ENCODE measurements at places on chromosomes 7 and 10.

DNA sequence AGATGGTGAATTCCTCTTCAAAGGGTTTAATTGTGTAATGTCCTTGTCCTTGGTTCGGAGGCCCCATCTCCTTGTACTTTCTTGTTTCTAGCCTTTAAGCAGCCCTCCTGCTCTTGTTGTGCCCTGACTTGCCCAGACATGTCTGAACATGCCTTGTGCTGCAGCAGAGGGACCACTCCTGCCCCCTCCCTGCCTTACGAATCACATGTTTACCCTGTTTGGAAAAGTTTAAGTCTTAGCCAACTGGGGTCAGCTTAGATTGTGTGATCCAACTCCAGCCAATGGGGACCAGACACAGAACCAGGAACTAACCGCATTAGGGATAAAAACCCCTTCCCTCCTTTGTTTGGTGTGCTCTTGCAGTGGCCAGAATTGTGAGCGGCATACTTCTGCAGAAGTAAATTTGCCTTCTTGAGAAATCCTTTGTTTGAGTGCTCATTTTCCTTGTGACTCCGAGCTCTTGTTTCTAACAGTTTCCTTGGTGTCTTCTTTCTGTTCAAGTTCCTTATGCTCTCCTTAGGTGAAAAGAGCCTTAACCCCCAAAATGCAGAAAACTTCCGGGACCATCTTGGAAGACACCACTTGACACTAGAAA lies 29.4 kb downstream of the CLRN3 start:
- DNase-seq, result no peak

DNA sequence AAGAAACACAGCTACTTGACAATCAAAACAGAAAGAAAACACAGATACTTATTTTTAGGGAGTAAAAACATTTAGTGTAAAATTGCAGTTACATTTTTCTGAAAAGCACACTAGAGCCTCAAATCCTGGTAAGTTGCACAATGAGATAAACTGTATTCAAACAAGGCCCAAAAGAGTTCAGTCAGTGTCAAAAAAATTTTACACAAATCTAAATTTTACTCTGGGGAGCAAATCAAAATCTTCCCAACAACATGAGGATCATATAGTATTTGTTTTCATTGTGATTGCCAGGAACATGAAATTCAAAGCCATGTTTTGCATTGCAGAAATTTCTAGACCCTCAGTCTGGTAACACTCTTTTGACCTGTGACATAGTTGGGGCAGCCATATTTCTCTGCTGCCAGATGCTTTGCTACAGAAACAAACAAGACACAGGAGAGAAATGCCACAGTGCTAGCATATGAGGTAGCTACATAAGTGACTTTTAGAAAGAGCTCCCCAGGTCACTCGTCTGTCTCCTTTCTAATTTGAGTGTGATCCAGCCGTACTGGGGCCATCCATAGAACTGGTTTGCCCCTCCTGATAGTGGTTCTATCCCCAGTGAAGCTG lies 49.6 kb downstream of the PDE1C start:
- no peak for DNase-seq

- no peak for DNase-seq
Measured at GRCh38 chr10:49656845-49657493, 22.5 kb upstream of the C10orf53 start.

GRCh38 chr7:139774376-139774775 lies 3.4 kb downstream of the HIPK2 start:
- no peak for DNase-seq

DNA sequence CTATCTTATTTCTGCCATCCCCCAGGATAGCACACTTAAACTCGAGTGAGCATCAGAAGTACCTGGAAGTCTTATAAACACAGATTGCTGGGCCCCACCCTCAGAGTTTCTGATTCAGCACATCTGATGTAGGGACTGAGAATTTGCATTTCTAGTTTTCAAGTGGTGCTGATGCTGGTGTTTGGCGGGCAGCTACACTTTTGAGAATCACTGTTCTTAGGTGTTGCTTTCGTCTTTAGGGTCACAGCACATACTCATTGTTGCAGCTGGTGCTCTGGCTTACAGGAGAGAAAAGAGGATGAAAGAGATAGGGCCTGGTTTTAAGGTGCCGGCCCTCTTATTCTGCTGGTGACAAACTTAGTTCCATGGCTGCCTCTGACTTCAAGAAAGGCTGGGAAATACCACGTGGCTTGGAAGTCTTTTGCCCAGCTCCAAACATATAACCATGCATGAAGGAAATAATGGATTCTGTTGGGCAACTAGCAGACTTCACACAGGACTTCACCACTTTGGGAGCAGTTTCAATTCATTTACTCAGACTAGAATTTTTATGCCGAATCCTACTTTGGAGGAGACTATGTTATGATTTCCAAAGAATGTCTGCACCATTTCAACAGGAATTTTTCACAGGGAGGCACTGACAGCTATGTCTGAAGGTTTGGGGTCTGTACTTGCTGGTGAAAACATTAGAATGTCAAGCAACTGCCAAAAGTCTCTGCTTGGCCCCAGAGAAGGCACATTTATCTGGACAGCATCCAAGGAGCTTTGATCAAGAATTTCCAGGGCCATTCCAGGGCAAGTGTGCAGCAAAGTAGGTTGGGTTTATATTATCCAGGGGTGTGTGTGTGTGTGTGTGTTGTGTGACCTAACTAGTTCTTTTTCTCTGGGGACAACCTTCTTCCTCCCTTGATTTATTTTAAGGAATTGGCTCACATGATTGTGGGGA lies 6.9 kb upstream of the MINDY4 start:
- peak; percentile 45 for DNase-seq

DNA sequence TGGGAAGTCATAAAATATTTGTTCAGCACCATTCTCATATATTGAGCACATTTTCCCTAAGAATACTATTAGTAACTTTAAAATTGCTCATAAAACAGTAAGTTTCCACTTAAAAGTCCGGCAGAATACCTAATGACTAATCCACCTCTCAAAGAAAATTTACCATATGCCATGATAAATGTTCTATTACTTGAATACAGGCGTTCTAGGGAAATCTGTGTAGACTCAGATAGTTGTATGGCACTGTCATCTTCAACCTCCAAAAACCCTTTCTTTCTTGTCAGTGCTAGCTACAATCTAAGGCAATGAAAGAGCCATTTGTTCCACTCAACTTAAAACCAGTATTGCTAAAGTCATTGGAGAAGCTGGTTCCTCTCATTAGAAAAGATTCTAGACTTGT lies 7.3 kb downstream of the GPR37 start:
- DNase-seq, result no peak

DNA sequence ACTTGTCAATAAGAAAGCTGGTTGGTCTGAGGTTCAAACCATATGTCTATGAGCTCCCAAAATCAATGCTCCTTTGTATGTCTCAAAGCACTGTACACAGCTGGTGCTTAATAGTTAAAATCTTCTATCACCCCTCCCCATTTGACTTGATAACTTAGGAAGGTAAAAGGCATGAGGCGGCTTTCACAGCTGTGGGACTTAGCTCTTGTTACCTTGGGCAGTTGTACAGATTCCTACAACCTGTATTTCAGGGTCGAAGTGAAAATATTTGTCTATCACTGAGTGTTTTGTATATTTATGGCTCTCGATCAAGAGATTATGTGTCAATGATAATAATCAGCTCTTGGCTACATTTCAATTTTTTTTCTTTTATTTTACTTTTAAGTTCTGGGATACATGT lies 992 bp upstream of the KIFBP start:
- no peak for DNase-seq

GRCh38 chr10:16944986-16945385 lies 127.8 kb upstream of the RSU1 start:
- DNase-seq, result no peak

GRCh38 chr10:28728366-28728765 lies 51.0 kb downstream of the BAMBI start:
- DNase-seq, result no peak

DNA sequence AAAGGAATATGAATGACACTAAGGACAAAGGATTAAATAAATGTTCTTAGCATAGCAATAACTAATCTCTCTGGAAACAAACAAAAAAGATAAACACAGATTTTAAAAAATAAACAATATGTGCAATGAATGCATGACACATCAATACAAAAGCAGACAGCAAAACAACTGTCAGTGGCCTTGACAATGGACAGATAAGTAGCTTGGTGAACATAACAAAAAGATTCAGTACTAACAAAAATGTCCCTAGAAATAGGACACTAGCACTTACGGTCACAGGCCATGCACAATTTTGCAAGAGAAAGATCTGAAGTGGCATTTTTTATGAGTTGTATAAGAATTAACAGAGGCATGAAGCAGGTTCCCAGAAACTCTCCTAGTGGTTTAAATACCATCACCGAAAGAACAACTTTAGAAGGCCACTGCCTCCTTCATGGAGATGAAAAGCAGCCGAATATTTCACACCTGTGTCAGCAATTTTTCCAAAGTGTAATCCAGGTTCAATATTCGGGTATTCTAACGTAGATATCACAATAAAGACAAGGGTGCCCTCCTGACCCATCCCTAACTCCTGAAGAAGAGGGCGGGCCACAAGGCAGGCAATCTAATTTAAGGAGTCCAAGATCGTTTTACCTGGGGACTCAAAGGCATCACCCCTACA lies 231.3 kb upstream of the MKLN1 start:
- no peak for DNase-seq

GRCh38 chr10:124737708-124738107 lies 6.5 kb downstream of the FAM53B start:
- DNase-seq, result no peak

GRCh38 chr7:152180587-152180986 lies 155.1 kb downstream of the GALNT11 start:
- DNase-seq, result no peak

DNA sequence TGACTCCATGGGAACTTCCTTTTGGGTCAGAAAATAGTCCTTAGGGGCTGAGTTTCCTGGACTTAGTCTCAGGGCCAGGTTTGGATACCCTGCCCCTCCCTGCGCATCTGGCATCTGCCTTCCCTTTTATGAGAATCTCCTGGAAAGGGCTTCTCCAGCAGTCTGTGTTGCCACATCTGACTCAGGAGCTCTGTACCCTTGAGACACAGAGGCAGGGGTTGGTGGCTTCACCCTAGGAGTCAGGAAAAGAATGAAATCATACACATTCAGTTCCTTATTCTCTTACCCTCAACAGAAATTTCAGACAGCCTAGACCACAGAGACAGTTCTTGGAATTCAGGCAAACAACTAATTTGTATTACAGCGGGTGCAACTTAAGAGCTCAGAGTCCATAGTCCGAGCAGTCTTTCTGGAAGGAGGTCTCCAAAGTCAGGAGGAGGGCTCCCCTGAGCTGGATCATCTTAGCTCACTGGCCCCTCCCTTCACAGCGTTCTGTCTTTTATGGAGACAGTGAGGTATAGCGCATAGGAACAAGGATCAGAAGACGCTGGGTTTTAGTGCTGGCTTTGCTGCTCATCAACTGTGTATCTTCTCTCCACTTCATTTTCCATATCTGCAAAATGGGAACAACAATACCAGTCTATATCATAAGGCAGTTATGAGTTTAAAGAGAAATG lies 3.0 kb upstream of the PLAU start:
- DNase-seq, result no peak

GRCh38 chr10:21720090-21720489 lies 186.1 kb downstream of the MLLT10 start:
- no peak for DNase-seq

- no peak for DNase-seq
Measured at GRCh38 chr7:101537205-101537604, 91.9 kb downstream of the MYL10 start.

- DNase-seq, result no peak
Measured at GRCh38 chr10:57706016-57706415, 561.7 kb downstream of the IPMK start.

GRCh38 chr10:102153093-102153620 lies 968 bp downstream of the NOLC1 start:
- no peak for DNase-seq

DNA sequence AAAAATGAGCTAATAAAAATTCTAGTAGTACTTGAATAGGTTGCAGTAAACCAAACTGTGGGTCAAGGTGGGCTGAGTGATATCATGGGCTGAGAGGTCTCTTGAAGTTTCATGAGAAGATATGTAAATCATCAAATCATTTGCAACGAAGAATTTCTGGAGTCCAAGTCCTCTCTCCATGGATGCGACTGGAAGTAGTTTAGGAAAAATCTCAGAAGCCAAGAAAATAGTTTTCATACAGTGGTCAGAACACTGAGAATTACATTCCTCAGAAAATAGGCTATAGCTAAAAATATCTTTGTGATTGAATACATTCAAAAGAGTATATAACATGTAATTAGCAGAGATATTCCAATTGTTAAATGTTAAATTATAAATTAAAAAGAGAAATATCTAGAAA lies 3.6 kb upstream of the IFIT1 start:
- DNase-seq, result no peak

GRCh38 chr7:139641337-139641992 lies 118.0 kb downstream of the CLEC2L start:
- no peak for DNase-seq

DNA sequence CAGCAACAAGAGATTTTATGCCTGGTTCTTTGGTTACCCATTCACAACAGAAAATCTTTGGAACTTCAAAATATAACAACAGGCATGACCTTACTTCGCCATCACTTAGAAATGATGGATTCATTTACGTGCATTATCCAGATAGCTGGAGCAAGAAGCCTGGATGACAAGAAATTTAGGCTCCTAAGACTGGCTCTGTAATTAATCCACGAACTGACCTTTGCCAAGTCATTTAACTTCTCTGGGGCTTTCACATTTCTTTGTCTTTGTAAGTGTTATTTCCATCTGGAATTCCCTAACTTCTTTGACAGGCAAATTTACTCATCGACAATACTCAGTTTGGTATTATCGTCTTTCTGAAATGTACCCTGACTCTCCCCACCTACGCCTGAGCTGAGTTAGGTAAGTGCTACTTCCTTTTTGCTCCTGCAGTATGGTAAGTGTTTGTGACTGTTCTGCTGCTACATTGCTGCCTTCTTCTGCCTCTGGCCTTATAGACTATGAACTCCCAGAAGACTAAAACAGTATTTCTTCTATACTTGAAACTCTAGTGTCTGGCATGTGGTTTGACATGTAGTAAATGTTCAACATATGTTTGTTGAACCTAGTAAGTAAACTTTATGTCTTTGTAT lies 5.5 kb upstream of the MDFIC start:
- no peak for DNase-seq

DNA sequence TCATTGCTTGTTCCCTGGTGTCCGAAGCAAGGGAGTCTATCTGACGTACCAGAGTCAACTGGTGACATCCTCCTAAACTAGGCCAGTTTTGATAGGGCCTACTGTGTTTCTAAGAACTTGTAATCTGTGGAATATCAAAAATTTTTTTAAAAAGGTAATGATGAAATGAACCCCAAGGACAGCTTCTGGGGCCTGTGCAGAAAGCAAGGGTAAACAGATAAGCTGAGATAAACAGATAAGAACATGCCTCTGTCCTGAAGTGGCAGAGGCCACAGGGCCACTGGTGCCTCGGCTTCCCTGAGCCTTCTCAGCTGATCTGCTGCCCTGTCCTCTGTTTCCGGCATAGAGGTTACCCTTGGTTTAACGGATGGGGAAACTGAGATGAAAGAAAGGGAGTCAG lies 8.8 kb downstream of the GRK5 start:
- DNase-seq, result no peak

GRCh38 chr7:134845461-134845860 lies 66.0 kb downstream of the CALD1 start:
- DNase-seq, result no peak

GRCh38 chr7:105779856-105780780 lies 96.3 kb downstream of the ATXN7L1 start:
- DNase-seq, result no peak

GRCh38 chr10:122494173-122494820 lies 32.9 kb downstream of the HTRA1 start:
- no peak for DNase-seq

All from astrocyte of the cerebellum (primary cell).